ENCODE measurements at places on chromosomes 5 and 9.

DNA sequence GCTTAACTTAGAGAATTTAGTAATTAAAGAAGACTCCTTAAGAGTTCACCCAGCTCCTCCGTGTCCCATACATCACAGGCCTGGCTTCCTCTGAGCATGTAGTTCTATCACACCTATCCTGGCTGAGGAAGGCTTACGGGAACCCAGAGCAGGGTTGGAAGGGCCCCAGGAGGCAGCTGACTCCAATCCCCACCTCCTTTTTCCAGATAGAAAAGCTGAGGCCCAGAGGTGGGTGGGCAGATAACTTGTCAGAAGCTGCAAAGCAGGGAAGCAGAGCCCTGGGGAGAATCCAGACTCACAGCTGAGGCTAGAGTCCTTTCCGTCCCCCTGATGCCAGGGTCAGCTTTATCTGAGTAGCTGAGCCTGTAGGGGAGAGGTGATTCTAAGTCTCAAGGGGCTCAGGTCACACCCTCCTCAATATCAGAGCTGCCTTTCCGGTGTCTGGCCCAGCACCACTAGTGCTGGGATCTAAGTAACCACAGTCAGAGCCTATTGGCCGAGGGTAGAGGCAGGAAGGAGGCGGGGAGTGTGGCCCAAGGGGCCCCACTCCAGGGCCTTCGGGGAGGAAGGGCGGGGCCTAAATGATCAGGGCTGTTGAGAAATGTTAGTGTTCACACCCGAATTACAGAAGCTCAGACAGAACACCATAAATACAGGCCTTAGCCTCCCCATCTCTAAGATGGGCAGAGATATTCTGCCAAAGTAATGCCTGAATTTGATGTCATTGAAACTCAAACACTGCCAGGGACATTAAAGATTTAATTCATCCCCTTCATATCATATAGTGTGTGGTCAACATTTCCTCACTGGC lies 9.9 kb downstream of the CCDC69 start:
- peak; percentile 75 for DNase-seq

GRCh38 chr5:115072266-115073064 lies 97.2 kb downstream of the TRIM36 start:
- no peak for DNase-seq

GRCh38 chr5:58462623-58463230 lies 2.8 kb upstream of the PLK2 start:
- DNase-seq, result no peak

DNA sequence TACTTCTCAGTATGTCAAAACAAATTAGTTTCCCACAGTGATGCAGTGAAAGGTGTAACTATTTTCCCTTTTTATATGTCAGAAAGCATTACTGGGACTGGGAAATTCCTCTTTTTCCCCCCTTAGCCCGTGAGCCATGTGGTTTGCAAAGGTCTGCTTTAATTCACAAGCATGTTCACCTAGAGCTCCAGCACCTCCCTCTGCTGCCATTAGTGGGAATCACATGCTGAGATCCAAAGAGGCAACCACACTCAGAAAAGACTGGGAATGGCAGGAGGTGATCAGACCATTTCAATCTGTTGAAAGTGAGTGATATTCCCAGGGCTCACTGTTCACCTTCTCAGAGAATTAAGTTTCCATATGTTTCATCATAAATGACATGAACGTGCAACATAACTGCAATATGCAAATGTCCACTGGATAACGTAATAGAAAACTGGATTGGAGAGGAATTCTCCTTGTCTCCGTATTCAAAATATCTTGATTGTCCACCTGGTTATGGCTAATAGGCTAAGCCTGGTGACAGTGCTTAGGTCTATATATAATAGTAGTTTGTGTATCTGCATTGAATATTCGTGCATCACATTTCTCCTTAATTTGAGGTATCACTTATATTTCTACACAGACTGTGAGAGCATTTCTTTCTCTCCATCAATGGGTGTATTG lies 703.5 kb upstream of the WWC1 start:
- DNase-seq, result no peak

GRCh38 chr5:154044581-154044980 lies 5.8 kb downstream of the MFAP3 start:
- DNase-seq, result no peak

GRCh38 chr5:78698191-78698791 lies 49.7 kb upstream of the LHFPL2 start:
- DNase-seq, result no peak
